ENCODE measurements at places on chromosomes 16 and 17.

- DNase-seq: no peak
Measured at GRCh38 chr16:58464916-58465731, 34.8 kb upstream of the NDRG4 start.

GRCh38 chr17:71516149-71516548 is 604.7 kb upstream of the SOX9 start:
- DNase-seq: no peak

- no peak for DNase-seq
Measured at GRCh38 chr16:3174618-3175148, 13.3 kb upstream of the OR1F1 start.

- DNase-seq: no peak
Measured at GRCh38 chr17:27748360-27748825, 51.9 kb downstream of the NOS2 start.

DNA sequence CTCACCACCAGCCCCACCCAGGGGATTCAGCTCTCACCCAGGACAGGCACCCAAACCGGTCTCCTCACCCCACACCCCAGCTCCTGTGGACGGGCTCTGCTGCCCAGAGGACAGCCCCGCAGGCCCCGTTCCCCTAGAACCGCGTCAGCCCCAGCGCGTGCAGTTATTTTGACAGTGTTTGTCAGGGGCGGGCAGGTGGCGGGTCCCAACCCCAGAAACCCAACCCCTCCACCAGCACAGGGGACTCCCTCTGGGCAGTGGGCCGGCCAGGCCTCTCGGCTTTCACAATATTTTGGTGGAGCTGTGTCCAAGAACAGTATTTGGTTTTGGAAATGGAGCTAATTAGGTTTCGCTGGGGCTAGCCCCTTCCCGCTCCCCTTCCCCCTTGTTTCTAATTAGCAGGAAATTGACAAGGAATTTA is 44.8 kb downstream of the BAHCC1 start:
- no peak for DNase-seq

- DNase-seq: no peak
Measured at GRCh38 chr16:19776147-19776546, 58.1 kb downstream of the IQCK start.

- no peak for DNase-seq
Measured at GRCh38 chr16:70758786-70759185, 42.2 kb downstream of the VAC14 start.

DNA sequence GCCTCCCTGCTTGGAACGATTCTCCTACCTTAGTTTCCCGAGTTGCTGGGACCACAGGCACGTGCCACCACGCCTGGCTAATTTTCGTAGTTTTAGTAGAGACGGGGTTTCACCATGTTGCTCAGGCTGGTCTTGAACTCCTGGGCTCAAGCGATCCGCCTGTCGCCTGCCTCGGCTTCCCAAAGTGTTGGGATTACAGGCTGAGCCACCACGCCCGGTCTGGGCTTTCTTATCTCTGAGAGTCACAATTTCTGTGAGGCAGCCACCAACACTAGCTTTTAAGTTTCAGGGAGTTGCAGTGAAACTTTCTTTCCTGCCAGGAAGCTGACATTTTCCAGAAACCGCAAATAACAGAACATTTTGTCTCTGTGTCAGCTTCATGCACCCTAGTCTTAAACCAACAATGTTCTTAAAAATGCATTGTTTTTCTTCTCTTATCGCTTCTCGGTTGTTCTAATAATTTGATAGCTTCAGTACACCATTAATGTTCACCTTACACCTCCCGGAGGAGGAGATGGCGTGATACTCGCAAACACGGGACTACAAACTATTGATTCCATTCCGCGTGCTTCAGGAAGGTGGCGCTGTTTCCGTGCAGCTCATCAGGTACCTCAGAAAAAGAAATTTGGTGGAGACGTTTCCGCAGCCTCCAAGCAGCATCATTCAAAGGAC is 7.4 kb upstream of the DHRS7B start:
- DNase-seq: peak; percentile 43

DNA sequence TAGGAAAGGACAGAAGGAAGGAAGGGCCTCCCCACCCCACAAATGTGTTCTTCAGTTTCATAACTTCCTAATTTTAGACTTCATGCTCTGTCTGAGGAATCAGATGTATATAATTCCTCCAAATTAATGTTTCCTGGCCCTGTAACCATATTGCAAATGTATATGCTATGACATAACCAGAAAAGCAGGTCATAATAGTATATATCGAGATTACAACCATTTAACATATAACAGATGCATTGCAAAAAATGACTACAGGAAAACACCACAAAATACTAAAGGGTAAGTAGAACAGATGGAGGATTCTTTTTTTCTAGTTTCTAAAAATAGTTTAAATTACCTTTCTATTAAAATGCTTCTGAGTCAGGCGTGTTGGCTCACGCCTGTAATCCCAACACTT is 3.1 kb upstream of the EXOC7 start:
- DNase-seq: no peak

DNA sequence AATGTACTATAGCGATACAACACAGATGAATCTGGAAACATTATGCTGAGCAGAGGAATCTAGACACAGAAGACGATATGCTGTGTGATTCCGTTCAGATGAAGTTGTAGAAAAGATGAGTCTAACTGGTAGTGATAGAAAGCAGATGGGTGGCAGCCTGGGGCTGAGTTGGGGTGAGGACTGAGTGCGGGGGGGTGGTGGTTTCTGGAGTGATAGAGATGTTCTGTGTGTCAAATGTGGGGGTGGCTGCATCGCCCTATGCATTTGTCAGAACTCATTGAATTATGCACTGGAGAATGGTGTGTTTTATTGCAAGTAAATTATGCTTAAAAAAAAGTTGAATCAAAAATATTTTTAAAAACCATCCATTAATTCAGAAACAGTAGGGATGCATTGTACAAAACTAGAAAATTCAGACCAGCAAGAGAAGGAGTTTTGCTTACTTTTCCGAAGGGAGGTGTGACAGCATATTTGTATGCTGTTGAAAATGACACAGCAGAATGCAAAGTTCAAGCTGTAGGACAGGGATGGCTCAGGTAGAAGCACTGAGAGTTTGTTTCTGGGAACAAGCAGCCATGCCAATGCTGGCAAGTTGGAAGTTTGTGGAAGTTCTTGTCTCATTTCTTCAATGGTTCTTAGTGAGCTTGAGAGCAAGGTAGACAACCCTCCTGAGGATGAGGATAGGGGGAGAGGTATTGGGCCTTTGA is 13.0 kb upstream of the DRG2 start:
- no peak for DNase-seq
